Thoracic aorta endothelial cell (primary cell): ENCODE measurements at places on chromosomes 1 and 21. TPM values are rescaled to one million over a fixed set of nuclear protein-coding genes. Genes with fewer than 3 reads are reported as not detected.

PTCH2 gene
- 0.13 and 0.29 TPM in 2 replicates for total RNA-seq

SIM2 gene
- total RNA-seq: 0.07 and 0.13 TPM in 2 replicates

TEDDM1 gene
- total RNA-seq: not detected in 2 replicates

SPATA1 gene
- total RNA-seq: 0.36 and 1.1 TPM in 2 replicates

BSND gene
- not detected in 2 replicates for total RNA-seq

FMN2 gene
- not detected in 2 replicates for total RNA-seq

SPATA45 gene
- not detected in 2 replicates for total RNA-seq

CALML6 gene
- 0.40 TPM in 1 of 2 replicates, not detected in the other for total RNA-seq

ZBTB7B gene
- total RNA-seq: 10.2 and 15.0 TPM in 2 replicates

GNG4 gene
- total RNA-seq: not detected in 2 replicates
